HCT116 (cell line): ENCODE measurements at places on chromosomes 16 and 17.

- no peak overlapping the region for H3K4me3 ChIP-seq
- DNase-seq: no peak
- no peaks in the 10 kb centered on the region for H3K36me3 ChIP-seq
- H3K27ac ChIP-seq: no peak overlapping the region
- H3K4me1 ChIP-seq: peaks cover 25% of the 10 kb centered on the region
- no peaks in the 10 kb centered on the region for H3K27me3 ChIP-seq
Observed at GRCh38 chr17:27526604-27527002, 70.4 kb downstream of the KSR1 start.

- no peaks in the 10 kb centered on the region for H3K36me3 ChIP-seq
- H3K27ac ChIP-seq: no peak overlapping the region
- no peak for DNase-seq
- H3K27me3 ChIP-seq: no peaks in the 10 kb centered on the region
- no peak overlapping the region for H3K4me3 ChIP-seq
- no peaks in the 10 kb centered on the region for H3K4me1 ChIP-seq
Observed at GRCh38 chr16:65154321-65154720, 32.5 kb upstream of the CDH11 start.

DNA sequence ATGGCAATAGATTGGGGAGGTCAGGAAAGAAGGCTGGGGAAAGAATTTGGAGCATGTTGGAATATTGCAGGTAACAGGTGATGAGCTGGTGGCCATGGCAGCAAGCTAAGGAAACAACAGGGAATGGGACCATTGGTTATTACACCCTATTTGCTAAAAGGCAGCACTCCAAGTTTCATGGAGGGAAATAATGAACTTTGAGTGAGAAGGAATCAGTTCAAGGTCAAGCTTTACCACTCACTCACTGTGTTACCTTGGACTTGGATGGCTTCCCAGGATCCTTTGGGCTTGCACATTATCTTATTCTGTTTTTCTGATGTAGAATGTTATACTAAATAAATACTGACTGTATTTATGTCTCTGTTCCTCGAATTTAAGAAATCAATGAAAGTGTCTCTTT, 792.8 kb upstream of the CDH8 start:
- no peaks in the 10 kb centered on the region for H3K36me3 ChIP-seq
- no peak for DNase-seq
- H3K27ac ChIP-seq: no peak overlapping the region
- no peaks in the 10 kb centered on the region for H3K4me1 ChIP-seq
- no peaks in the 10 kb centered on the region for H3K27me3 ChIP-seq

- DNase-seq: no peak
- H3K27ac ChIP-seq: peak overlapping the region; percentile 74
- no peaks in the 10 kb centered on the region for H3K27me3 ChIP-seq
- H3K36me3 ChIP-seq: peaks cover 29% of the 10 kb centered on the region
- peak overlapping the region; percentile 75 for H3K4me3 ChIP-seq
Observed at GRCh38 chr17:60077672-60078519, 825 bp downstream of the HEATR6 start.
